ENCODE measurements at places on chromosomes 5 and 9.

- no peak for DNase-seq
Measured at GRCh38 chr5:118069452-118069851, 918.9 kb downstream of the DTWD2 start.

- no peak for DNase-seq
Measured at GRCh38 chr9:100577776-100578448, at the start of gene CAVIN4. CAVIN4 (plus strand) TSS chr9:100578079; CDS start chr9:100578144, 65 bp downstream.

DNA sequence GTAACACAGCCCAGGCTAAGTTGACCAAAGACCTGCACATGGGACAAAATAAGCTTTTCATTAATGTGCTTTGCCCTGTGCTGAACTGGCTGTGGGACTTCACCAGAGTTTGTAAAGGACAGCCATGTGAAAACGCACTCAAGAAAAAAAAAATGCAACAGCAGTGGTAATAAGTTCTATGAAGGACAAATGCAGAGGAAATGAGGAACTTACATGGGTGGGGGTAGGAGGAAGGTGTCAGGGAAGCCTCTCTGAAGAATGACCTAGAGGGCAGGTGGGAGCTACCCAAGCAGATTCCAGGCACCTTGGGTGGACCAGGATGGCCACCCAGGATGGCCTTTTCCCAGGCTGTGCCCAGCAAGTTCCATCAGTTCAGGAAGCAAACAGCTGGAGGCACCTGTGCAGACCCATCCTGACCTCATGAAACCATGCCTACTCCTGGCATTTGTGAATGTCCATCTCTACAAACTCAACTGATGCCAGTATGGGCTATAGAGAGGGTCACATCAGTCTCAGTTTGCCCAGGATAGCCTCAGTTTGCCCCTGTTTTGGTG lies 6.7 kb upstream of the PHF2 start:
- no peak for DNase-seq

DNA sequence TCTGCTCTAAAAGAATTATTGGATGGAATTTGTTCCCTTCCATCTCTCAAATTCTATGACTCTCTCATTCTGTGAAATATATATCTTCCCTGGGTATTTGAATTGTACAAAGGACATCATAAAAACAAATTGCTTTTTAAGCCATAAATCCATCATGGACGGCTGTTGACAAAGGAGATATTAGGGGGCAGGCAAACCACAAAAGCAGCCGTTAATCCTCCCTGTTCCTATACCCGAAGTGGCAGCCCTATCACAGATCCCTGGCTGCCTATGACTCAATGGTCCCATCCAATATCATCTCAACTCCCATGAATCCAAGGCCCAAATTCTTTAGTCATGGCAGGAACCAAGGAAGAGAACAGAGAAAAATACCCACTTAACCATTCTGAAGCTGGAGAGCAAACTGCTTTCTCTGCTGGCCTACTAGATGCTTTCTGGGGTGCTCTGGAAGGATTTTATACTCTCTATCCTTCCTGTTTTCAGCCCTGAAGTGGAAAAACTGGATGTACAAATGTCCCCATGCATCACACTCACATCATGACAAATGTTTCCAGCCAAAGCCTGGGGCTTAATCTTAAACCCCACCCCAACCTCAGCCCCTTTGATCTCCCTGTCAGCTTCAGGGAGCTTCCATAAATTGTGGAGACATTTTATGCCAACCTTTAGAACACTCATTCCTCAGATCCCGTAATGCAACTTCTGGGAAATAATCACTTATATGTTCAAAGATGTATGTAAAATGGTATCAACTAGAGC lies 59.5 kb downstream of the FAM114A2 start:
- no peak for DNase-seq

DNA sequence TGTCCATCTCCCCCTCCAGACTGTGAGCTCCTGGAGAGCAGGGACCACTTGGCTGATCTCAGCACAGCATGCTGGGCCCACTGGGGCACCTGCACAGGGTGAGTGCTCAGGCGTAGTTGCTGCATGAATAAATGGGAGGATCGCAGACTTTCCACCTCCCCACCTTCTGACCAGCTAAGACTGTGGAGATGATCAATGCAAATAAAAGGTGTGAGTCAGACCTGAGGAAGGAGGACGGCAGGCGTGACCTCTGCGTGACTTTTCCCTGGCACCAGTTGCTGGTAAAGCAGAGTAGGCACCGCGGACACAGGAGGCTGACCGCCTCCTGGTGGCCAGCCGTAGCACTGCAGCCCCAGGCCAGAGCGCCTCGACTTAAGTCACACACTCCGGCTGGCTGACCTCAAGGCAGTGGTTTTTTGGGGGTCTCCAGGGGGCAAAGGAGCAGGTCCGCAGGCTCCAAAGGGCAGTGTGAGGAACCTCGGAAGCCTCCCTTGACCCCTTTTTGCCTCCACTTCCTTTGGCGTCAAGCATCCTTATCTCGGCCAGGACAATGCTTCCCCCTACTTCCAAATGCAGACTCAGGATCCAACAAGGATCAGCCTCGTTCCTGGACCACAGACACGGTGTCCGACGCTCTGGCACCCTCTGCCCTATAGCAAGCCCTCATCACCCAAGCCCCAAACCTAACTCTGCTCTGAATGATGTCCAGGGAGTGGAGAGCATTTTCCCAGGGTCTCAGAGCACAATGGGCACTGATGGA lies 12.7 kb upstream of the TDRD7 start:
- peak; percentile 85 for DNase-seq

- no peak for DNase-seq
Measured at GRCh38 chr5:72067682-72068470, 39.4 kb upstream of the MAP1B start.

DNA sequence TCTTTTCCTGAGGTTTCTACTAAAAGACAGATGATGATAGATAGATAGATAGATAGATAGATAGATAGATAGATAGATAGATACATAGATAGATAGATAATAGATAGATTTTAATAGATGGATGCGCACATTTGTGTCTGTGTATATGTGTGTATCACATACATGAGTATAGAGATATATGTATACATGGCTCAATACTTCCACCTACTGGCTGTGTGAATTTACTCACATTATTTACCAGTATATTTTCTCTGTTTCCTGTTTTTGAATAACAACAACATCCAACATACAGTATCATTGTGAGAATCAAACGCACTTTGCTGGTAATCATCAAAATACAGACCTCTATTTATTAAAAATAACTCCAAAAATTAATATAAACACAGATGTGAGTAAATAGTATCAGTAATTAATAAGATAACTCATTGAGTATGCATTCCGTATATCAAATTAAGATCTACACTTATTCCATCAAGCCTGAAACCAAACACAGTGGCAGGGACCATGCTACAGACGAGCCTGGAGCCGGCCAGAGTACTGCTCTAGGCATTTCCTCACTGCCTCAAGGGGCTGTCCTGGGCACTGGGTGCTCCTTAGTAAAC lies 338.0 kb downstream of the SEMA5A start:
- DNase-seq: peak; percentile 64

DNA sequence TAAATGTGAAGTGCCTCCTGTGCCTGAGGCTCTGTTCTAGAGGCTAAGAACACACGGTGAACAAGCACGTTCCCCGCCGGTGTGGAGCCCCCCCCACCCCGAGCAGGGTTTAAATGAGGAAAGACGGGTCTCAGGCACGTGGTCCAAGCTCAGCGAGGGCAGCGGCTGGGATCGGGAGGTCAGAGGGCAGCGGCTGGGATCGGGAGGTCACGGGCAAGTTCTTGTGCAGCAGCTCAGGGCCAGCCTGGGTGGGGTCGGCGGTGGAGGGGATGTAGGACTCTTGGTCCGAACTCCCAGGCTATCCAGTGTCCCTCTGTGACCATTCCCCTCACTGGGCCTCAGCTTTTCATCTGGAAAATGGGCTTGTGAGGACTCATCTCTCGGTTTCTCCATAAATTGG lies 2.7 kb upstream of the GBGT1 start:
- no peak for DNase-seq

DNA sequence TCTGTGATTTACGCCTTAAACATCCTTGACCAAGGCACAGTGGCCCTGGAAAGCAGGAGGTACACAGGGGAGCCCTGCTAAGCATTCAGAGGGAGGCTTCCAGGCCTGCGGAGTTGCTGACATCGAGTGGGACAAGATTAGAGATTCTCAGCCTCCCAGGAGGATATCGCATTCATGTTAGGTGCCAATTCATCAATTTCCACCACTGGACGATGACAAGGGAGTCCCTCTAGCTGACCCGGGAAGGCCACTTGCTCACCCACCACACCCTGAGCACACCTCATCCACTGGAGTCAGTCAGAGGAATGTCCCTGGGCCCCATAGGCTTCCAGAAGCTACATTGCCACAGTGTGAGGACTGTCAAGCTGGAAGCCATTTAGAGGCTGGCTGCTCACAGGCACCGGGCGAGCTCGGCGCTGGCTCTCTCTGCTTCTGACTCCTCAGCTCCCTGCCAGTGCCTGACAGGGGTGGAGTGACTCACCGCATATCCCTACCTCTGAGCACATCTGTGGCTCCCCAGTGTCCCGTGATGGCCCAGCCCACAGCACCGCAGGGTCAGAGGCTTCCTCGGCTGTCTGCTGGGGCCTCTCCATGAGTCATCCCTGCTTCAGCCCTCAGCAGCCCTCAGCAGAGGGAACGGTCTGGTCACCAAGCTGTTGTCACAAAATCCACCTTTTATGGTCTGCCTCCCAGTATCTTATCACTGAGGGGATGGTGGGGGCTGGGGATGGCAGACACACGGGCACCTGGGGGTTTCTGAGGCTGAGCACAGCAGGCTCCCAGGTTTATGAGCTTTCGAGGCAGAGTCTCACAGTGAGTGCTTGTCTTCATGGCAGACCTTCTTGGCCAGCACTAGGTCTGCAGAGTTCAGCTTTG lies 117.5 kb downstream of the ZNF608 start:
- no peak for DNase-seq

DNA sequence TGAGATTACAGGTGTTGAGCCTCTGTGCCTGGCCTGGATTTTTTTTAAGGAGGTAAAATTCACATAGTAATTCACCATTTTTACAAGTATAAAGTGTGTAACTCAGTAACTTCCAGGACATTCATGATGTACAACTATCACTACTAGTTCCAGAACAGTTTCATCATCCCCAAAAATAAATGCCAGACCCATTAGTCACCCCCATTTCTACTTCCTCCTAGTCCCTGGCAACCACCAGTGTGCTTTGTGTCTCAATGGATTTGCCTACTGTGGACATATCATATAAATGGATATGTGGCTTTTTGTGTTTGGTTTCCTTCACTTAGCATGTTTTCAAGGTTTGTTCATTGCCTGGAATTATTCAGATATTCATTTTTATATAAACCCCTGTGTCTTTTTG lies 72.5 kb upstream of the PANK3 start:
- DNase-seq: no peak

DNA sequence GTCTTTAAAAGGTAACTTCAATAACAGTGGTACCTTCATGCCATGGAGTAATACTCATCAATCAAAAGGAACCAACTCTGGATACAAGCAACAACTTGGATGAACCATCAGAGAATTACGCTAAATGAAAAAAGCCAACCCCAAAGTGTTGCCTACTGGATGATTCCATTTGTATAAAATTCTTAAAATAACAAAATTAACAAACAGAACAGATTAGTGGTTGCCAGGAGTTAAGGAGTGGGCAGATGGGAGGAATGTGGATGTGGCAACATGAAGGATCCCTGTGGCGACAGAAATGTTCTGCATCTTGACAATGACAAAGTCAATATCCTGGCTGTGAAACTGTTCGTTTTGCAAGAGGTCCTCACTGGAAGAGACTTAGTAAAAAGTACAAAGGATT lies 50.5 kb downstream of the SPTLC1 start:
- DNase-seq: no peak

GRCh38 chr9:74447451-74448193 lies 49.5 kb upstream of the RORB start:
- no peak for DNase-seq

DNA sequence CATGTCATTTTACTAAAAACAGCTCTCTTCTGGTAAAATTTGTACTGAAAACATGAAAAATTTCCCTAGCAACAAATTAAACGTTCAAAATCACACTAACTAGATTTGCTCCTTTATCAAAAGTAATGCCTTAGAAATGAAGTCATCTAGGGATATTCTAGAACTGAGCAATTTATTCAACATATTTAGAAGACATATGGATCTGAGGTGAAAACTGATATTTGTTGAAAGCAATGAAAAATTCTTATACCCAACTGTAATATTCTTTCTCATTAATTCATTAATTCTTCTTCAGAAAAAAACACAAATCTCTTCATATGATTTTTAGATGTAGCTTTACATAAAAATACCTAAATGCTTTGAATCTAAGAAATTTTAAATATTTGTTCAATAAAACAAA lies 604.9 kb downstream of the NR2F1-AS1 start:
- no peak for DNase-seq
